Left ventricle myocardium superior (tissue), 1 donor: ENCODE measurements at places on chromosomes 5 and 9.

GRCh38 chr5:33833237-33833575 is 58.6 kb downstream of the ADAMTS12 start:
- no peak for DNase-seq

GRCh38 chr5:55039843-55040242 is 15.8 kb downstream of the GZMK start:
- no peak for DNase-seq

DNA sequence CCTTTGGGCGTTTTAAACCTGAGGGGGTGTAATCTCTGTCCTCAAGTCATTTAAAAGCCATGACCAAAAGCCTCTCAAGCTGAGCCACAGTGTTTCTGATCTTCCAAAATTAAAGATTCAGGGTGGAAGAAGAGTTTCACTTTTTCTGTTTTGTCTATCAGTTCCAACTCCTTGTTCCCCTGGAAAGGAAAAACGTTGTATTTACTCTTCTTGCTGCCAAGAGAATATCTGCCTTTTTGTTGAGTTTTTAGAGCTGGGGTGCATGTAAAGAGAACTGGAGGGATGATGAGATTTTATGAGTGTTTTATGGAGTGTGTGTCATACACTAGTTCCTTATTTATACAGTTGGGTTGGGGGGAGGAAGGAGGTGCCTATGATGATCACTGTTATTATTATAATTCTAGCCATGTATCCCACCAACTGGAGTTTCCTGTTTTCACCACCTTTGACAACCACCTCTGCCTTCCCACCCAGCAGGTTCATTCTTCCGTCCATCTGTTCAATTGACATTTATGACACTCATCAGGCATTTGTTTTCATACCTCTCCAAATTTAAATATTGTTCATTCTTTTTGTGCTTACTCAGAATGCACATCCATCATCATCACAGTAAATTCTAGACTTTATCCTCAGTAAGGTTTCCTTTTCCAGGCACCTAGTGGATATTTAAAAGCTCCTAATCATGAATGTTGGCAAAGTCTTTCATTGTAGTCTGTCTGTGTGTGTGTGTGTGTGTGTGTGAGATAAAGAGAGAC is 97.9 kb upstream of the MPDZ start:
- no peak for DNase-seq

GRCh38 chr5:39648085-39648847 is 223.5 kb upstream of the DAB2 start:
- DNase-seq, result no peak

DNA sequence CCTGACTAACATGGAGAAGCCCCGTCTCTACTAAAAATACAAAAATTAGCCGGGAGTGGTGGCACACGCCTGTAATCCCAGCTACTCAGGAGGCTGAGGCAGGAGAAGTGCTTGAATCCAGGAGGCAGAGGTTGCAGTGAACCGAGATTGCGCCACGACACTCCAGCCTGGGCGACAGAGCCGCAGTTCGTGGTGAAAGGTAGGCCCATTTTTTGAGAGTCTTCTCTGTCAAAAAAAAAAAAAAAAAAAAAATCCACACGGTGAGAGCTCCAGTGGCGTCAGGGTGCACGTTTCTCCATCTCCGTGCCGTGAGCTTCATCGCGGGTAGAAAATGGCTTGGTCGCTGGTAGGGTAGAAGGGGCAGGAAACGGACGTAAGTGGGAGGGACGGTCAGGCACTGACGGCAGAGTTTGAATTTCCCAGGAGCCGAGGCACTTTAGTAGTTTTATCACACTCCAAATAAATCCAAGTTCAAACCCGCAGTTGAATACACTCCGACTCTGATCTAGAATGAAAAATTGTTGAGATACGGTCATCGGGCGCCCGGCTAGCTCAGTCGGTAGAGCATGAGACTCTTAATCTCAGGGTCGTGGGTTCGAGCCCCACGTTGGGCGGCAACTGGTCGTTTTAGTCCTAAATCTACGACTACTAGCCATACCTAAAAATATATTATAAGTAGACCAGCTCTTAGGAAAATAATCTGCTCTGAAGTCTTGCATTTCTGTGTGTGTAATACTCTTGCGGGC is 2.4 kb upstream of the TRIM7 start:
- peak; percentile 86 for DNase-seq

GRCh38 chr5:175551266-175551665 is 72.9 kb downstream of the SFXN1 start:
- DNase-seq, result no peak

DNA sequence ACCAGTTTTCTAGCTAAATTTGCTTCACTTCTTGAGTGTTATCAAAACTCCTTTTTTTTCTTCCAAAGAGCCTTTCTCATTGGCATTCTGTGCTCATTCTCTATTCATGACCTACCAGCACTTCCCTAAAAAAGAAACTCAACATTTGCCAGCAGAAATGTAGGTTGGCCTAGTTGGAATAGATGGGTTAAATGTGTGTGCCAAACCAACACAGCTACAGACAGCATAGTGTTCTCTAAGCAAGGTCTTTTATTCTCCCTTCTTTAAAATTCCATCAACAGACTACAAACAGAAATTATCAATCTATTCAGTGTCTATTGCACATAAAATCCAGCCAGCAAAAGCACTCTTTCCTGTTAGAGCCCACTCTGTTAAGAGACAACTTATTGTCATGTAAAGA is 255.8 kb upstream of the PUM3 start:
- no peak for DNase-seq

DNA sequence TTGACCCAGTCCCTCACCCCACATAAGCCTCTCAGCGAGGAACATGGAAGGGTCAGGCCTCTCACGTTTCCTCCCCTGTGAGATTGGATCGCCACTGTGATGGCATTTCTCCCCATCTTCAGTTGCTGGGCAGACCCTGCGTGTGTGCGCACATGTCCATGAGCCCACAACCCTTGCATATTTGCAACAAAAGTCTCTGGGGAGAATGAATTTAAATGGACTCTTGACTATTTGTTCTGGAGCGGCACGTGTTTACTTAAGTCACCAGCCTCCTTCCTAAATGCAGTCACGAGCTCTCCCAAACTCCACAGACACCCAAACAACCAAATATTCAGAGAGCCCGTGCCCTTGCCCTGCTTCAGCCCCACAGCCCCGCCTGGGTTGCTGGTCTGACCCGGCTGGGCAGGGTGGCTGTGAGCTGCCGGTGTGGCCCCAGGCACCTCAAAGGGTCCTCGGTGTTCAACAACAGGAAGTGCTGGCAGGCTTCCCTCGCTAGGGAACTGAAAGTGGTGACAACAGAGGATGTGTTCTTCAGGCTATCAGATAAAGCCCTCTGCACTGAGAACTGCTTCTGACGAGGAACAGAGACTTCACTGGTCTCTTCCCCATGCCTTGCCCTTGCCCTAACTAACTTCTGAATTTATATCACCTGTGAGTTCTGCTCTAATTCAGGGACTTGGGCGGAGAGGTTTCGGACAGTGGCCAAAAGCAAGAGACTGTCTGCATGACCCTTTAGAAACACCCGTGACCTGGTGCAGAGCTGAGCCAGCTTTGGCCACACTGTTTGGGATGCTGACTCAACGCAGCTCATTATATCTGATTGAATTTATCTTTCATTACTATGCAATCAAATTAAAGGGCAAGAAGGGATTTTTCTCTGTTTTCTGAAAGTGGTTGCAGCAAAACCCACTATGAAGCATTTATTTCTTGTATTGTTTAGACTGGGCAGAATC is 19.2 kb upstream of the CD180 start:
- peak; percentile 94 for DNase-seq

DNA sequence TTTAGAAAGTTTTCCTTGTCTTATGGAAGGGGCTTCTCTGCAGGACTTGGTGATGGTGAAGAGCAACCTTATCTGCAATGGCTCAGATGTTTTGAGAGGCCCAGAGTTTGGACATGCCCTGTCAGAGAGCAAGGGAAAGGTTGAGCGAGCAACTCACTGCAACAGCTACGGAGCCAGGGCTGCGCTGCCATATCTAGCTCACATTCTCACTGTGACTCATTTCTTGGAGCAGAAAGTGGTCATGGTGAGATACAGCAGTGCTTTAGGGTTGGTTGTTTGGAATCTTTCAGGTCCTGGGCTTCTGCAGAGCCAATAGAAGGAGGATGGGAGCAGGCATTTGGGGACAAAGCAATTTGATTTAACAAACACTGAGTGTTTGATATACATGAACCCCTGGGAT is 12.3 kb downstream of the GLRA1 start:
- DNase-seq, result peak; percentile 35

DNA sequence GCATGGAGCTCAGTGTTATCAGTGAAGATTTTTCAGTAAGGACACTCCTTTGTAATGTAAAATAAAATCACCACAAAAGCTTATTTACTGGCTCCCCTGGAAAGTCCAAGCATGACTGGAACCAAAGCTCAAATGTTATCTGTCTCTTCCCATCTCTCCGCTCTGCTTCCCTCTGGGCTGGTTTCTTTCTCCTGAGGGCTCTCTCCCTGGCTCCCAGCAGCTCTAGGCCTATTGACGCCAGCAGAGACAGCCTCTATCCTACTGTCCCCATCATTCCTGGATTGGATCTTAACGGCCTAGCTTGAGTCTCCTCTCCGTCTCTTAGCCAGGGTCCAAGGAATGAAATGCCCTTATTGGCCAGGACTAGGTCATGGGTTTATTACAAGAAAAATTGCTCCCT is 86.1 kb downstream of the TMEM167A start:
- DNase-seq, result no peak

GRCh38 chr5:33088176-33088575 is 352.6 kb upstream of the TARS1 start:
- DNase-seq, result no peak

GRCh38 chr5:67805666-67806348 is 409.7 kb upstream of the PIK3R1 start:
- DNase-seq, result no peak

GRCh38 chr5:21581508-21581907 is 1271.6 kb downstream of the CDH12 start:
- no peak for DNase-seq

DNA sequence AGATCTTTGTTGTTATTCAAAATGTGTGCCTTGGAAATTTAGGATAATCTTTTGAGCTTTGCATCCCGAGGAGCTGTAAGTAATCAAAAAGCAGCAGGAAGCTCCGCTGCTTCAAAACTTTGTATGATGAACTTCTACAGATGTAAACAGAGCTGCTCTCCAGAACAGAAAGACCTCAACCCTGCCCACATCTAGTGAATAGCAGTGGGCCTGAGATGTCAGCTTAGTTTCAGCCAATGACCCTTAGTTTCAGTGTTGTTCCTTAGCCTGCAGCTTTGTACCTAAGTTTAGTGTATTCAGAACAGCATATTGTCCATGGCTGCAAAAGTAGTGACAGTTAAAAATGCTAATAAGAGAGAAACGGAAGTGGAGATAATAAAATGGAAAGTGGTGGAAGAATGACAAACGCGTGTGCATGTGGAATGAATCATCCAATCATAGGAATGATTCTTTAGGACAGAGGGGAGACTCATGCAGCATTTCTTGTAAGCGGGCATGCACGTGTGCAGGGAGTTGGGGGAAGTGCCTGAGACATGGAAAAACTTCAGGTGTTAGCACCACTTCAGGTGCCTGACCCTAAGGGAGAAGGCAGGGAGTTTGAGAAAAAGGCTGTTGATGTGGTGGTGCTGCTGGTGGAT is 24.9 kb downstream of the SNX24 start:
- DNase-seq, result no peak

DNA sequence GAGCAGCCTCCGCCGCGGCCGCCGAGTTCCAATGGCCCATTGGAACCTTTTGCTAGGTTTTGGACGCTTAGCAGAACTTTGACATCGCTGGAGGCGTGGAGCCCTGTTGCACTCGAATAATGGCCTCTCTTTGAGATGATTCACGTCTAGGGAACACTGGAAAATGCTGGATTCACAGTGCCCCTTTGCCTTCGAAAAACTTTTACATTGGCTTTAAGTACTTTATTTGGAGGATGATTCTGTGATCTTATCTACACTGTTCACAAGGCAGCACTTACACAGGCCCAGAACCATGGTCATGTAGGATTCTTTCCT is 536 bp upstream of the PPIC start:
- no peak for DNase-seq

GRCh38 chr9:21027295-21027694 is 4.1 kb downstream of the HACD4 start:
- no peak for DNase-seq

DNA sequence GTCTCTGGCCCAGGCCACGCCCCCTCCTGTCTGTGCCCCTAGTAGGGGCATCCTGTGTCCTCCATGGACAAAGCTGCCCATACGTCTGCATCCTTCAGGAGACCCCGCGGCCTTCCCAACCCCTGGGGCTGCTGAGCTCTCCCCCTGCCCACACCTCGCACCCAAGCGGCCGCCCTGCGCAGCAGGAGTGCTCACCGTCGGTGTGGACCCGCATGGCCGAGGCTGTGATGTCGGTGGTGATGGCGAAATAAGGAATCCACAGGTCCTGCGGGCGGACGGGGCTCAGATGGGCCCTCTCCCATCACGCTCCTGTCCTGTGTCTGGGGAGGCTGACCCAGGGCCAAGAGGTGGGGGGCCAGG is 4.8 kb upstream of the NSMF start:
- no peak for DNase-seq

- DNase-seq, result no peak
Measured at GRCh38 chr9:136592666-136593065, 46.8 kb upstream of the NOTCH1 start.

- DNase-seq, result no peak
Measured at GRCh38 chr9:114139071-114139470, 16.3 kb upstream of the COL27A1 start.

DNA sequence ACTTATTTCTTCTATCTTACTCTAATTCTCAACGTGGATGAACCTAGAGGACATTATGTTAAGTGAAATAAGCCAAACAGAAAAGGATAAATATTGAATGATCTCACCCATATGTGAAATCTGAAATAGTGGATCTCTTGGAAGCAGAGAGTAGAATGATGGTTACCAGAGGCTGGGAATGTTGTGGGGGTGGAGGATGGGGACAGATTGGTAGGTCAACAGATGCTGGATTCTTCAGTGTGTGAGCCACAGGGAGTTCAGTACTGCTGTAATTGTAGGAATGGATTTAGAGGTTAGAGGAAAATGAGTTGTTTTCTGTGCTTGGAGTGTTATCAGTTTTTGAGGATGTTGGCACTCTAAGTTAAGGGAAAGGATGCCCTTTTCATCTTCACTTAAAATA is 190.6 kb downstream of the FBXL7 start:
- DNase-seq, result no peak

GRCh38 chr9:131642496-131643083 is 97.3 kb downstream of the PRRT1B start:
- no peak for DNase-seq

DNA sequence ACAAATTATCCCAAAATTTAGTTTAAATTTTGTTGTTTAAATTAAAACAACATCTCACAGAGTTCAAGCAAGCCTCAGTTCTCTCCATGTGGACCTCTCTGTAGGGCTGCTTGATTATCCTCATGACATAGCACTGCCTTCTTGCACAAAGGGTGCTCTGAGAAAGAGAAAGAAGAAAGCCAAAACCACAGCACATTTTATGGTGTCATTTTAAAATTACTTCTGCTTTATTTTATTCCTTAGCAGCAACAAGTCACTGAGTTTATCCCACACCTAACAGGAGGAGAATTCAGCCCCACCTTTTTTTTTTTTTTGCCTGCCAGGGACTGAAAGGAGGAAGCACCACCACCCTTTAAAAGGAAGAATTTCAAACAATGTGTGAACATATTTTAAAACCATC is 12.8 kb upstream of the KCNV2 start:
- DNase-seq, result no peak
